AG10803 (cell line): ENCODE measurements at places on chromosomes 1 and 21.

DNA sequence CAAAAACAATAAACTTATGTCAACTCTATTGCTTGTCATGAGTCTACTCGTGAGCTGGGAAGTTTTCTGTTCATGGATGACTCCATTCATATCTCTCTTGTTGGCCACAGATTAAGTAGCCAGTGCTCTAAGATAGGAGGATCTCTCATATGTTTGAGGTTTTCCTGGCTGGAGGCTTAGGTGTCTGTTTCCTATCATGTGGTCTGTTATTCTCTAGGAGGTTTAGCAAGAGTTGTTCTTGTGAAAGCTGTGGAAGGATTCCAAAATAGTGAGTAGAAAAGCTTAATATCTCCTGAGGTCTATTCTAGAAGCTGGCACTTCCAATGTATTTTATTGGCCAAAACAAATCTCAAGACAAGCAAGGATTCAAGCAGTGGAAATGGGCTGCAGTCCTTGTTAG is 5.8 kb upstream of the KRTAP20-2 start:
- DNase-seq: no peak

DNA sequence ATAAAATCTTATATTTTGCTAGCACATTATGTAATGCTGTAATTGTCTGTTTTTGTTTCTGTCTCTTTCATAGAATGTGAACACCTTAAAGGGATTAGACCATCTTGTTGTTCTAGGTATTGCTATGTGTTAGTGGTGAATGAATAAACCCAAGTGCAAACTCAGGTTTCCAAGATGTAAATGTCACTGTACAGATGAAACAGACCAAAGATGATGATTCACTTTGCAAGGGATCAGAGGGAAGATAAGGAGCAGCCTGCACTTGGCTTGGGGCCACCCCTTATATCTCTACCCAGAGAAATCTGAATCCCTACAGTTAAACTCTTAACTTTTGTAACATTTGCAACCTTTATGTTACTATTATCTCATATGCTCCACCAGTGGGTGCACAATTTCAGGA is 25.4 kb downstream of the UROD start:
- no peak for DNase-seq

- DNase-seq: peak; percentile 69
Observed at GRCh38 chr1:77900687-77901293, 12.4 kb downstream of the NEXN start.

GRCh38 chr1:109498161-109498801 is 4.4 kb downstream of the CYB561D1 start:
- DNase-seq: no peak
